ENCODE measurements at places on chromosomes 13 and 19.
A peak's percentile ranks its signal among the peaks of the same experiment; 100 is the strongest.

GRCh38 chr13:73201626-73202025 lies 142.8 kb downstream of the KLF5 start:
- DNase-seq, result no peak

GRCh38 chr13:78131811-78132210 lies 213.2 kb upstream of the EDNRB start:
- no peak for DNase-seq

DNA sequence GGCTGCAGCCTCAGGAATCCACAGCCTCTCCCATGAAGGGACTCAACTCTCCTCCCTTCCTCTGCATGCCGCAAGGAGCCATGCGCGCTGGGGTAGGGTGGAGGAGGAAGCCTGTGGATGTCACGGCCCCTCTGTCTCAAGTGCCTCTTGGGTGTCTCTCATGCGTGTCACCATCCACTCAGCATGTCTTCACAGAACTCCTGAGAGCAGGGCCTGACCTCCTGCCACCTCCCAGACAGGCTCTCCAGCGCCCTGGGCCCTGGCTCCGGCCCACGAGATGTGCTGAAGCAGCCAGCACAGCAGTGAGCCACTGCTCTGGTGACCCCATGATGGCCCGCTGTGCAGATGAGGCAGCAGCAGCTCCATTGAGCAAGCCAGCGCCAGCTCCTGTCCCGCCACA lies 25.9 kb upstream of the SPACA7 start:
- no peak for DNase-seq

GRCh38 chr13:95557013-95557412 lies 4.5 kb downstream of the CLDN10 start:
- DNase-seq, result no peak

- DNase-seq, result no peak
These were observed 5.6 kb downstream of the PTOV1 start for GRCh38 chr19:49856574-49857021.

DNA sequence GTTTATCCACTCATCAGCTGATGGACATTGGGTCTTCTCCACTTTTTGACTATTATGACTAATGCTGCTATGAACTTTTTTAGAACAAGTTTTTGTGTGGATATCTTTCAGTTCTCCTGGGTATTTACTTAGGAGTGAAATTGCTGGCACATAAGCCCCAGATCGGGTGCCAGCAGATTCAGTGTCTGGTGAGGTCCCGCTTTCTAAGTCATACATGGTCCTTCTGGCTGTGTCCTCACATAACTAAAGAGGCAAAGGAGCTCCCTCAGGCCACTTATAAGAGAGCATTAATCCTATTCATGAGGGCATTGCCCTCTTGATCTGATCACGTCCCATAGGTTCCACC lies 600 bp upstream of the ZNF226 start:
- no peak for DNase-seq

GRCh38 chr19:51320280-51320657 lies 8.8 kb downstream of the IGLON5 start:
- DNase-seq, result no peak

GRCh38 chr19:1265615-1266128 lies 3.5 kb upstream of the CIRBP start:
- DNase-seq, result no peak

DNA sequence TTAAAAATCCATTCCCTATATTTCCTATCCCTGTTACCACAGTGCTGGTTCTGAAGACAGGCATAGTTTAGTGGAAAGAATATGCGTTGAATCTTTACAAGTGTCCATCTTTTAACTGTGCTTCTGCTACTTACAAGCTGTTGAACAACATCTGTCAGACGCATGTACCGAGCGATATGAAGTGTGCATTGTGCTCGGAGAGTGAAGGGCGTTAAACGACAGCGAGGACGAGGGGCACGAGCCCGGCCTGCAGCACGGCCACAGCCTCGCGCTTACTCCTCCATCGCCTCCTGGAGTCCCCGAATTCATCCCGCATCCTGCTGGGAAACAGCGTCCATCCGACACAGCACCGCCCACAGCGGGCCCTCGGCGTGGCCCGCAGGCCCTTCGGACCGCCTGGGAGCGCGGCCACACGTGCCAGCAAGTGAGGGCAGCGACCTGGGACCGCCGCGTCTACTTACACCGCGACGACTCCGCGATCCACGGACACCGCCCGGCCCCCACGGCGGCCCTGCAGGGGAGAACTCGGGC lies 514 bp downstream of the PCID2 start:
- DNase-seq, result peak; percentile 57

DNA sequence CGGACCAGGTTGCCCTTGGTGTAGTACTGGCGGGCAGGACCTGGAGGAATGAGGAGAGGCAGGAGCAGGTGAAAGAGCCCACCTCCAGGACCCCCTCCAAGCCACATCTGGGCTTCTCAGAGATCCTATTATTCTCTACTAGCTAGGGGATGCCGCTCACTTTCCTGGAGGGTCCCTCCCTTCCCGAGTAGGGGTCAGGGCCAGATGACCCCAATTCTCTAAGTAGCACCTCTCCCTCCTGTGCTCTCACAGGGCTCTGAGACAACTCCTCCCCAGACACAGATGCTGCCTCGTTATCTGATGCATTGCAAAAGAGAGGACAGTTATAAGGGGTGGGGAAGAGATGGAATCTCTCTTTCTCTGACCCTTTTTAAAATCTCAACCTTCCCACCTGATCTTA lies 22.9 kb downstream of the GP6 start:
- no peak for DNase-seq

DNA sequence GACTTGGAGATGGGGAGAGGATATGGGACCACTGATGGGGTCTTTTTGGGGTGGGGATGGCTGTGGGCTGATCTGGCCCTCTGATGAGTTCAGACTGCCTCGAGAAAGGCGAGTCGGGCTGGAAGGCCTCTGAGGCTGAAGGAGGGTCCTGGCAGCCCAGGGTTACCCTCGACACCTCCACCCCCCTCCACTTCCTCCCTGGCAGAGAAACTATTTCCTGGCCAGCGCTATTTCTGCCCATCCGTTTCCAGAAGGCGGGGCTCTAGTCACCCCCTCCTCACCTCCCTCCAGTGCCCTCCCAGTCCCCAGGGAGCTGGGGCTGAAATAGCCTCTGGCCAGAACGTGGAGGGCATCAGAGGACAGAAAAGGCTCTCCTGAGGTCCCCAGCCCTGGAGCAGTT lies 9.7 kb downstream of the EXOC3L2 start:
- DNase-seq, result no peak

DNA sequence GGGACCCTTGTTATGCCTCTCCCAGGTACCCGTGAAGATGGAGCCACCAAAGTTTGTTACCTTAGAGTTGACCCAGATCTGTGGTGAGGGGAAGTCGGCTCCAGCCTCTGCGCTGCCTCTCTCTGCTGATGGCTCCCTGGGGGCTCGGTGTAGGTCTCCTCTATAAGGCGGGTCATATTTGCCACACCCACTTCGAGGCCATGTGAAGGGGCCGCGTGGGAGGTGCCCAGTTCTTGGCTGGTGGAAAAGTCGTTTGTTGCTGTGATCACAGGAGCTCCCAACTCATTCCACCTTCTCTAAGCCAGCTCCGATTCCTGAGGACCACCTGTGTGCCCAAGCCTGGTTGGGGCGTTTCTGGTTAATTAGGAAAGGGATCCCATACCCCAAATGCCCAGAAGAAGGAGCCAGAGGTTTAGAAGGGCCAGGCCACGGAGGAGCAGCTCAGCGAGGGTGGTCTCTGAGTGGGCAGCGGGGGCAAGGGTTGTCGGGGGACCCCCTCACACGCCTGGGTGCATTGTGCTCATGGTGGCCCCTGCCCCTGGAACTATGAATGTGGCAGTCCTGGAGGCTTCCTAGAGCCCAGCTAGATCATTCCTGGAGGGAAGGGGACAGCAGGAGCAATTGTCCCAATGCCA lies 296.5 kb downstream of the ZNF536 start:
- no peak for DNase-seq

Data from NCI-H774 (cell line).